ENCODE measurements at places on chromosomes 1 and 21.

GRCh38 chr1:22253012-22253790 is 110.3 kb upstream of the WNT4 start:
- no peak for DNase-seq

- DNase-seq, result no peak
Observed at GRCh38 chr21:46159841-46160656, 4.7 kb upstream of the FTCD start.

DNA sequence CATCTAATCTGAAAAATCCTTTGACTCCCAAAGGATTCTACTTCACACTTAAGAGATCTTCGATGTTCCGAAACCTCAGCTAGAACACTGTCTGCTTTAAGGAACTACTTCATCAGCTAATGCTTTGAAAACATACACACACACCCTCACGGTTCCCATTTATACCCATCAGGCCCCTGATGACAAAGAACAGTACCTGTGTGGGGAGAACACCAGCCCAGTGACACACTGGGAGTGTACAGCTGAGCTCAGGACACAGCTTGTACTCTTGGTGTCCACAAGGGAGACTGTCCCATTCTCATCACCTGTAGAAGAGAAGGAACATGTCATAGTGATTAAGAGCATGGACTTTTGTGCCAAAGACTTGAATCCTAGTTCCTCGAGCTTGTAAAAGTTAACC is 6.6 kb downstream of the WDR77 start:
- DNase-seq, result no peak

DNA sequence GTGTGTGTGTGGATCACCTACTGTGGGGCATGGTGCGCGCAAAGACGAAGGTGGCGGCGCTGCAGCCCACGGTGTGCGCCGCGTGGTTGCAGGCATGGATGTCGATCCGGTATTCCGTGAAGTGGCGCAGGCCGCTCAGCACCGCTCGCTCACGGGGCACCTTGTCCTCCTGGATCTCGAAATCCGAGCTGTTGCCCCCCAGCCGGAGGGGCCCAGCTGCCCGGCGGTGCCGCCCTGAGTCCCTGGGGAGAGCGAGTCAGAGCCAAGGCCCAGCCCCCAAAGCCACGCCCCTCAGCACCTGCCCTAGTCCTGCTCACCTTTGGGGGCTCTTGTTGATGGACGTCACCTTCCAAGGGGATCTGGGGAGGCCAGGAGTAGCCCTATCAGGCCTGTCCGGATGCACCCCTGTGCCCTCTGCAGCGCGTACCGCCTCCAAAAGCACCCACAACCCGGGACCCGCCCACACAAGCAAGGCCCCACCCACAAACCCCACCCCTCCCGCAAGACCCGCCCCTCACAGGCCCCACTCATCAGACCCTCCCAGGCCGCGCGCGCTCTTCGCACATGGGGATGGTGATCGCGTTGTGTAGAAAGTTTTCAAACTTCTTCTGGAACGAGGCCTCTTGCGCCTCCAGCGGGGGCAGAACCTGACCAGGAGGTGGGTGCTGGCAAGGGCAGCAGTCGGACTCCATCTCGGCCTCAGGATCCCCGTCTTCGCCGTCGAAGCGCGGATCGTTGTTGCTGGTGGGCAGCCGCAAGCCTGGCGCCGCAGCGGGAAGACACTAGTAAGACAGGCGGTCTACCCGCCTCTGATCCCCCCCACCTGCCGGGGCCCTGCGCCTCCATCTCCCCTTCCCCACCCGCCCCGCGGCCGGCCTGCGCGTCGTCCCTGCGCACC is 13.6 kb downstream of the INSRR start:
- no peak for DNase-seq
